Pancreas (tissue), 10 donors: ENCODE measurements at places on chromosomes 7 and 10. TPM values are rescaled to one million over a fixed set of nuclear protein-coding genes. Genes with fewer than 3 reads are reported as not detected.

GRCh38 chr7:73507556-73507955, 14.5 kb downstream of the BAZ1B start:
- no peak overlapping the region for H3K4me3 ChIP-seq
- H3K27ac ChIP-seq = no peak overlapping the region
- H3K27me3 ChIP-seq = no peaks in the 10 kb centered on the region
- no peak for DNase-seq
- peaks cover 2% of the 10 kb centered on the region for H3K36me3 ChIP-seq
- peaks cover 1% of the 10 kb centered on the region for H3K4me1 ChIP-seq

DNA sequence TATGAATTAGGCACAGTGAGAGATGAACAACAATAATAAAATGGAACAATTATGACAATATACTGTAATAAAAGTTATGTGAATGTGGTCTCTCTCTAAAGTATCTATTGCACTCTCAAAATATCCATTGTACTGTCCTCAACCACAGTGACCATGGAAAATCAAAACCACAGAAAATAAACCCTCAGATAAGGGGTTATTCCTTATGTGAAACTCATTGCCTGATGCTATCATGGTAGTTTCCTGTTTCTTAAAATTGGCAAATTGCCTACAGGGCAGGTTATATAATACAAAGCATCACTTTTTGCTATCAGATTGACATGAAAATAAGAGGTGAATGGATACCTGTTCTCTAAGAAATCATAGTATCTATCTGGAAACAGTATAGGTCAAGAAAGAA, 3.8 kb downstream of the MCM10 start:
- no peaks in the 10 kb centered on the region for H3K36me3 ChIP-seq
- peaks cover 3% of the 10 kb centered on the region for H3K4me1 ChIP-seq
- no peak for DNase-seq
- H3K27ac ChIP-seq = no peak overlapping the region
- no peak overlapping the region for H3K4me3 ChIP-seq
- H3K27me3 ChIP-seq = no peaks in the 10 kb centered on the region

GRCh38 chr7:136728945-136729344, 139.5 kb upstream of the CHRM2 start:
- H3K4me3 ChIP-seq = no peak overlapping the region
- no peak overlapping the region for H3K27ac ChIP-seq
- no peaks in the 10 kb centered on the region for H3K27me3 ChIP-seq
- no peaks in the 10 kb centered on the region for H3K36me3 ChIP-seq
- no peak for DNase-seq

The PDK4 gene
- total RNA-seq = 26.0 TPM

DNA sequence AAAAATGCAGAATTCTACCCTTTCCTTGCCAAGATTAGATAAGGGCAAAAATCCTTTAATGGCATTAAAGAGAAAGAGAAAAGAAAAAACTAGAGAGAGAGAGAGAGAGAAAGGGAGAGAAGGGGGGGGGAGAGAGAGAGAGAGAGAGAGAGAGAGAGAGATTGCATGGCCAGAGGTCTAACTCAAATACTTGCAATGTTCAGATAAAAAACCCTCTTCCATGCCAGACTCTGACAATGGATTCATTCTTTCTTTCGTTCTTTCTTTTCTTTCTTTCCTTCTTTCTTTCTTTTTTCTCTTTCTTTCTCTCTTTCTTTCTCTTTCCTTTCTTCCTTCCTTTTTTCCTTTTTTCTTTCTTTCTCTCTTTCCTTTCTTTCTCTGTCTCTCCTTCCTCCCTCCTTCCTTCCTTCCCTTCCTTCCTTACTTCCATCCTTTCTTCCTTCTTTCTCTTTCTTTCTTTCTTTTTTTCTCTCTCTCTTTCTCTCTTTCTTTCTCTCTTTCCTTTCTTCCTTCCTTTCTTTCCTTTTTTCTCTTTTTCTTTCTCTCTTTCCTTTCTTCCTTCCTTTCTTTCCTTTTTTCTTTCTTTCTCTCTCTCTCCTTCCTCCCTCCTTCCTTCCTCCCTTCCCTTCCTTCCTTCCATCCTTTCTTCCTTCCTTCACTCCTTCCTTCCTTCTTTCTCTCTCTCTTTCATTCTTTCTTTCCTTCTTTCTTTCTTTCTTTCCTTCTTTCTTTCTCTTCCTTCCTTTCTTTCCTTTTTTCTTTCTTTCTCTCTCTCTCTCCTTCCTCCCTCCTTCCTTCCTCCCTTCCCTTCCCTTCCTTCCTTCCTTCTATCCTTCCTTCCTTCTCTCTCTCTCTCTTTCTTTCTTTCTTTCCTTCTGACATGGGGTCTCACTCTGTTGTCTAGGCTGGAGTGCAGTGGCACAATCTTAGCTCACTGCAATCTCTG, 175.7 kb downstream of the PRKCQ start:
- no peak overlapping the region for H3K27ac ChIP-seq
- DNase-seq = no peak
- H3K4me1 ChIP-seq = no peaks in the 10 kb centered on the region
- no peaks in the 10 kb centered on the region for H3K27me3 ChIP-seq
- H3K36me3 ChIP-seq = no peaks in the 10 kb centered on the region
- H3K4me3 ChIP-seq = no peak overlapping the region
